ENCODE measurements at places on chromosomes 3 and 15. TPM values are rescaled to one million over a fixed set of nuclear protein-coding genes. Genes with fewer than 3 reads are reported as not detected.

The BFSP2 gene
- total RNA-seq = not detected

The GNAT1 gene
- total RNA-seq = not detected

The BCL6 gene
- total RNA-seq = 17.5 TPM

The RHOV gene
- 6.0 TPM for total RNA-seq

The P2RY12 gene
- total RNA-seq = not detected

Measured in HCT116 (cell line).